ENCODE measurements at places on chromosomes 16 and 17.

- no peak for DNase-seq
Observed at GRCh38 chr17:55238931-55239297, 25.8 kb upstream of the HLF start.

GRCh38 chr16:31869511-31870201, 4.0 kb upstream of the ZNF267 start:
- DNase-seq: peak; percentile 97

DNA sequence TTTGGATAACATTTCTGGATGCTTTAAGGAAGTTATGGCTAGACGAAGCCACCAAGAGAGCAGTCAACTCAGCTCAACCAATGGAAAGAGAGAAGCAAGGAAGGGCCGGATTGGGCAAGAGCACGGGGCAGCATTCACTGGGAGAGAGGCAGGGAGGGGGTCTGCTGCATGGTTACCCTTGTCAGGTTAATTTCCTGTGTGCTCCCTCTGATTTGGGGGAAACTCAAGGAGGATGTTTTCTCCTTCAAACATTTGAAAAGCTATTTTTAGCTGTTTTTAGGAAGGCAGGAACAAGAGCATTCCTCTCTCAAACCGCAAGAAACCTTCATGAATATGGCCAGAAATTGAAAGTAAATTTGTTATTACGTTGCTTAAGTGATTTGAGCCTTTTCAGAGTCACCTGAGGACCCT, 118.5 kb upstream of the ZFHX3 start:
- DNase-seq: peak; percentile 65

DNA sequence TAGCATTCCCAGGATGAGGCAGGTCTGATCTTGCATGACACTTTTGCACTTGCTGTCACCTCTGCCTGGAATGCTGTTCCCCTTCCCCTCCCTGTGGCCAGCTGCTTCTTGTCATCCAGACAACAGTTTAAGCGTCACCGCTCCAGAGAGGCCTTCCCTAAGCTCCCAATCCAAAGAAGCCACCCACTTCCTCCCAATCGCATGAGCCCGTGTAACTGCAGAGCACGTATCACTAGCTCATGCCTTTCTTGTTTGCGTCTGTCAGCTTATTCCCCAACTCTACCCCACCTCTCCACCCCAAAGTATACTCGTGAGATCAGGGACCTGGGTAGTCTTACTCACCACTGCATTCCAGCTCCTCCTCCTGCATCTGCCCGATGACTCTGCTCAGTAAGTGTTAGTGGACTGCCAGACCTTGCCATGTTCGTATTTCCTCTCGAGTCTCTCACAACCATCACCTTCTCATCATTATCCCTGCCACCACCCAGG, 92.8 kb downstream of the GAS7 start:
- DNase-seq: no peak

GRCh38 chr17:37182786-37183465, 192.9 kb upstream of the C17orf78 start:
- no peak for DNase-seq

DNA sequence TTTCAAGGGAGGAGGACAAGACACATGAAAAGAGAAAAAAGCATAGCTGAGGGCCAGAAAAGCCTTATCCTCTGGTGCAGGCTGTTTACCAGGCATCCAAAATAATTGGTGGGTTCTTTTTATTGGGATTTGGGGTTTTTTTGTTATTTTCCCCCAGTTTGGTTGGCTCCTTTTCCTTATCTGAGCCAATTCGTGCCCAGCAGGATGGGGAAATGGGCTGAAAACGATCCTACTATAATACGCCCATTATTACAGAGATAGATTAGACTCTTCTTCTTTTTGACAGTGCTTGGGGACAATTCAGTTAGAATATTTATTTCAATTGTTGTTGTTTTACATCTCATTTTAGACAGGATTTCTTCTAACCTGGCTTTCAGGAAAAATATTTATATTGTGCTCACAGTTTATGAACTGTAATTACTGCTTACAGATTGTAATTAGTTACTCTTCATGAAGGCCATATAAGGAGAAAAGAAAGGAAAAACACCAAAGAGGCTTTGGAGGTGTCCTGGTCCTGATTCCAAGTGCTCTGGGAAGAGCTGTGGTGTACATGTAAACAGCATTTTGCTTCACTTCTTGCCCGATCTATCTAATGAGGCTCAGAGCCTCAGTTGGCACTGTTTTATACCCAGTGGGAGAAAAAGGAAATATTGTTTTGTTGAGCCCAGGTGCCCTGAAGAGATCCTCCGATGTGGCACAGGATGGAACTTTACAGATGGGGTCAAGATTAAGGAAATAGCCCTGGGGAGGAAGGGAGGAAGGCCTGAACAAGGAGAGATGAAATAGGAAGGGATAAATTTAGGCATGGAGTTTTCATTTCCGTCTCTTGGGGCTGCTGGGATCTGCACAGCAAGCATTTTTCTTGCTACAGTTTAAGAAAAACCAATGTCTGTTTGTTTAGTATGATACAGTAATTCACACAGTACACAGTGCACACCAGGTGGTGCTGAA, 611 bp upstream of the ANKRD40 start:
- no peak for DNase-seq

GRCh38 chr17:1498869-1499268, 6.4 kb upstream of the MYO1C start:
- no peak for DNase-seq

DNA sequence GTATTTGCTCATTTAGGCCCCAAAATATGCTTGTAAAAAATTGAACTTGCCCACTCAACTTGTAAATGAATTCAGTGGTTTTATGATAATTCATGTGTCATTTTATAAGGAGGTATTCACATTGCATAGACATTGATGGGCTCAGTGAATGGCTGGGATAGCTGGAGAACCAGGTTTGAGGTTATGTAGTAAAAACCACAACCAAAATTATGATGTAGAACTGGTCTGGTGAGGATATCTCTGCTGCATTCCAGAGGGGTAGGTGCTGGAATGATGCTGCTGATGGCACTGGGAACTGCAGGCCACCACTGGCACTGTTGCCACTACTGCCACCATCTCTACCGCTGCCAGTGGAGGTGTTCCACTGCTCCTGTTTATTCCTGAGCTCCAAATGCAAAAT, 21.5 kb upstream of the RABEP1 start:
- no peak for DNase-seq

DNA sequence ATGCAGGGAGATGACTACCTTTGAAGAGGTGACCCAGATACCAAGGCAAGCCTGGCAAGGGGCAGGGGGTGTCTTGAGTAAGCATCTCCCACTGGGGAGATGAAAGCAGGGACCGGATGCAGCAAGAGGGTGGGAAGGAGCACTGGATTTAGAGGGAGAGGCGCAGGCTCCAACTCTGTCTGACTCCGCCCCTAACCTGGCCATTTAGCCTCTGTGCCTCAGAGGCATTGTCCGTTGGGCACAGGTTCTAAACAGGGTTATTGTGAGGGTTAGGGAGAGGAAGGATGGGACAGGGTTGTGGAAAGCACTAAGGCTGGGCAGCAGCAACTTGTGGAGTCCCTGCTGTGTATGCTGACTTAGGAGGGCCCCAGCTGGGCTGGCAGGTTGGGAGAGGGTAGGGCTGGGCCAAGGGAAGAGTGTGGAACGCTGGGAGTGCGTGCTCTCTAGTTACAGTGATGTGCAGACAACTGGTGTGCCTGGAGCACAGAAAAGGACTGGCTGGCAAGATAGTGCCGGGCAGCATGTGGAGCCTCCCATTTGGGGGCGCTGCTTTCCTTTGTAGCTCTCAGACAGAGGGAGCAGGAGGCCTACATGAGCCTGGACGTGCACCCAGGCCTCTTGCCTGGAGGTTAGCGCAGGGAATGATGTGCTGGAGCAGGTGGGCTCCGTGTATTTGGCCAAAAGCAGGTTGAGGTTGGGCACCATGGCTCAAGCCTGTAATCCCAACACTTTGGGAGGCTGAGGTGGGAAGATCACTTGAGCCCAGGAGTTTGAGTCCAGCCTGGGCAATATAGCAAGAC, 26.2 kb downstream of the TBX2 start:
- no peak for DNase-seq

GRCh38 chr17:81740395-81740961, 28.4 kb downstream of the SLC25A10 start:
- DNase-seq: no peak

- DNase-seq: no peak
Observed at GRCh38 chr16:29743827-29744531, 1.8 kb downstream of the C16orf54 start.

DNA sequence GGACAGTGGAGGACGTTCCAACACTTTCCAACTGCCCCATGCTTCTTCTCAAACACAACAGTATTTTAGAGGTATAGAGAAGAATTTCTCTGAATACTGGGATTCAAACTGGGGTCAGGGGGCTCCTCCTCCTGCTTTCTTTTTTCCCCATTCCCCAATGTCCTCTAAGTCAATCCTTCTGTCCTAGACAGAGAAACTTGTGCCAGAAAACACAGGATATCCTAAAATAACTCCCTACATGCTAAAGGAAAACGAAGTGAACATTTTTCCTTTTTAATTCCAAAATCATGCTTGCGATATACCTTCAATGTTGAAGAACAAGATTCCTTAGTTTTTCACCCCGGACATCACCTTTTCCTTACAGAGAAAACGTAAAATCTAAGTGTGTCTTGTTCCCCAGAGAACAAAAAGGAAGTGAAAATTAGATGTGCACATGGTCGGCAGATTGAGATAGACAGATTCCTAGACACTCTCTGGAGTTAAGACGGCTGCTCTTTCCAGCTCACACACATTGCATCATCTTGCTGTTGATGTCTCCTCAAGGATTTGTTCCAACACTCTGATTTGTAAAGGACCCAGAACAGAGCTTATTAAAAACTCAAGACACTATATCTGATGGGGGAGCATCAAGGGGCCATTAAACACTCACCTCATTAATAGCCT, 228.2 kb downstream of the GRIN2A start:
- DNase-seq: no peak

GRCh38 chr17:13554231-13554630, 47.5 kb downstream of the HS3ST3A1 start:
- DNase-seq: no peak

DNA sequence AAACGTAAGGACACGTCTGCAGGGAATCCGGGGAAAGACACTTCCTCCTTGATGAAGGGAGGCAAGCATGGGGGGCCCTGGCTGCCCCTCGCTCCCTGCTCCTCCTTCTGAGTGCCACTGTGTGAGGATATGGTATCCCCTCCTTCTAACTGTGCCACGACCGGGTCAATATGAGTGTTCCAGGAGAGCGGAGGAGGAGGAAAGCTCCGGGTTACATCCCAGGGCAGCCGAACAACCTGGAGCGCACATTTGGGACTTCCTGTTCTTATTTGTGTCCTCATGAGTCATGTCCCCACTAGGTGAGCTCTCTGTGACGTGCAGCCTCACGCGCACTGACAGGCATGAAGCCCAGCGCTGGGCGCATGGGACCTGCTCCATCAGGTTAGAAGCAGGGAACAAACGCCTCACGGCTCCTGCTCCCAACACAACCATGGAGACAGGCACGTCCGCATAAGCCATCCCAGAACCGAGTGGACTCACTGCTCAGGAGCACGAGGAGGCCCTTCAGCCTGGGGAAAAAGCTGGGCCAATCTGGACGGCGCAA, 92.9 kb upstream of the DNAH17 start:
- no peak for DNase-seq

GRCh38 chr16:84331998-84332780, 36.1 kb upstream of the ATP2C2 start:
- DNase-seq: no peak

GRCh38 chr17:76179496-76180467, 38.7 kb upstream of the FOXJ1 start:
- DNase-seq: no peak

DNA sequence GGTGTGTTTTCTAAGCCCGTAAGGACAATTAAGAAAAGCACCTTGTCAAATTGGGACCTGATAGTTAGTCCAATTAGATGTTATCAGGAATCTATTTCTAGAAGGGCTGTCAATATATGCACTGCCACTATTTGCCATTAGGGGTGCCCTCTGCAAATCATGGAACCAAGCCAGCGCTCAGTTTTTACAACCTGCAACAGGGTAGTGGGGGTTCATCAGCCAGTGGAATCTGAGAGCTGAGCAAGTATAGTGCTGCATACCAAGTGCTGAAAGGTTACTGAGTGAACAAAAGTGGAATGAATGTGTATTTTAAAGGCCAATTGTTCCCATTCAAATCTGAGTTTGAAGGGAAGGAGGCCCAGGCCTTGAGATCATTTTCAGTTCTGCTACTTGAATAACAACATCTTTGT, 10.4 kb downstream of the PRR11 start:
- DNase-seq: no peak

GRCh38 chr17:2899906-2900305, 103.7 kb downstream of the RAP1GAP2 start:
- no peak for DNase-seq

DNA sequence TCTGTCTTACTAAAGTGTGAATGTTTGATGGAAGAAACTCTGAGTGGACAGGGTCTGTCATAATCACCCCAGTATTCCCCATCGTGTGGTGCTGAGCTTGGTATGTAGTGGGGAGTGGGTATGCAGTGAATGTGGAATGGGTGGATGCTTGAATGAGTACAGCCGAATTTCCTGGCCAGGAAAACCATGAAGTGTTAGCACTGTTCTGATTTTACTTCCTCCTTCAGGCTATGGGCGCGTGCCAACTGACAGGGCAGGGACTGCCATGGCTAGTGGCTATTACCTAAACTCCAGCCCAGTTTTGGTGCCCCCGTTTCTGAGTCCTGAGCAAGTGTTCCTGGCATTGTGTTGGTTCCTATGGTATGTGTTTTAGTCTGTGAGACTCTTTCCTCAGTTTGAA, 48.6 kb downstream of the PRKCA start:
- DNase-seq: peak; percentile 30

- DNase-seq: no peak
Observed at GRCh38 chr16:67782567-67783352, 23.6 kb downstream of the RANBP10 start.

DNA sequence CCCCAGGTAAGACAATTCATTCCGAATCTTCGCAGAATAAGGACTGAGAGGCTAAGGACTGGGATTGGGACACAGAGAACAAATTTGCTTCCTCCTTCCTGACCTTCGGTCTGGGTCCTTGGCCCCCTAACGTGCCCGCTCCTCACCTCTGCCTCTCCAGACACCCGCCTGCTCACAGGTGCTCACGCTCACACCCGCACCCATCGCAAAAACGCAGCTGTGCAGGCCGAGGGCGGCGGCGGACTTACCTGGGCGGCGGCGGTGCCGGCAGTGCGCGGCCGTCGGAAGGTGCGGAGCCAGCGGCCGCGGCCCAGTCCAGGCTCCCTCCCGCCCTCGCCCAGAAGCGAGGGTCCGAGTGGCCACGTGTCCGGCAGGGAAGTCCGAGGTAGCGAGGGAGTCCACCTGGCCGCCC, 7.1 kb upstream of the HOXB9 start:
- no peak for DNase-seq

DNA sequence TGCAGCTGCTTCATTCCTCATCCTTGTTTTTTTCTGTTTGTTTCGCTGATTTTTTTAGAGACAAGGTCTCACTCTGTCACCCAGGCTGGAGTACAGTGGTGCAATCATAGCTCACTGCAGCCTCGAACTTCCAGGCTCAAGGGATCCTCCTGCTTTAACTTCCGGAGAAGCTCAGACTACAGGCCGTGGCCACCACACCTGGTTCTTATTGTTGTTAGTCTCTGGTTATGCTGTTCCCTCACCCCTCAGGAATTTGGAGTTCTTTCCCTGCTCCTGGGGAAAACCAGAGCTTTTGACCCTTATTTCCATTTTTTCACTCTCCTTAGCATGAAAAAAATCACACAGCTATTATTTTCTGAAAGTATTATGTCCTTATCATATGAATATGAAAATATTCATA, 1.8 kb downstream of the ODF4 start:
- DNase-seq: no peak
